ENCODE measurements at places on chromosomes 7 and 10. TPM values are rescaled to one million over a fixed set of nuclear protein-coding genes. Genes with fewer than 3 reads are reported as not detected.

- no peak for DNase-seq
Observed at GRCh38 chr10:11224792-11225416, 207.2 kb downstream of the CELF2 start.

GRCh38 chr7:52249741-52250140, 785.7 kb upstream of the POM121L12 start:
- DNase-seq: no peak

DNA sequence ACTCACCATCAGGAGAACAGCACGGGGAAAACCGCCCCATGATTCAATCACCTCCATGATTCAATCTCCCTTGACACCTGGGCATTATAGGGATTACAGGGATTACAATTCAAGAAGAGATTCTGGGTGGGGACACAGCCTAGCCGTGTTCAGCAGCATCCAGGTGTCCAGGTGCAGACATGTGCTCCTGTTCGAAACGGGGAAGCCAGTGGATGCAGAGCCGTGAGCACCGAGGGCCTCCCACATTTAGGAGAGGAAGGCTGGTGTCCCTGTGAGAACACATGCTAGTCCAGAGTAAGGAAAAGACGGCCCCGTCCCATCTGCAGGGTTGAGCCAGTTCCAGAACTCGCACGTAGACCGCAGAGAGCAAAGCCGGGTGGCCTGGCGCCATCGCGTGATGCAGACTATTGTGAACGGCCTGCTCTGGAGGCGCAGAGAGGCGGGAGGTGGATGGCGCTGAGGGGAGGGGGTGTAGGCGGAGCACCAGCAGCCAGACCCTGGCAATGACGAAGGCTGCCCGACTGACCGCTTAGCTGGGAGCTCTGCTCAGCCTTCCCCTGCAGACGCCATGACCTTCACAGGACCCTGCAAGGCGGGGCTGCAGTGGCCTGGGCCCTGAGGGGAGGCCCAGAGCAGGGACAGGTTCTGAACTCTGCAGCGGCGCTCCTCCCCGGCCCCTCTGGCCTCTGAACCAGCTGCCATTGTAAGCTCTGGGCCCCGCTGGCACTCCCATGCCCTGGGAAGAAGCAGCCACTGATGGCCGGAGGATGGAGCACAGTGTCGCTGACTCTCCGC, 141.6 kb upstream of the TCERG1L start:
- DNase-seq: no peak

The IL2RA gene
- 51.7 TPM for total RNA-seq

The GLI3 gene
- total RNA-seq: 0.34 TPM

The LRRC17 gene
- 0.86 TPM for total RNA-seq
